Thoracic aorta (tissue), 2 donors: ENCODE measurements at places on chromosomes 1 and 21. TPM values are rescaled to one million over a fixed set of nuclear protein-coding genes. Genes with fewer than 3 reads are reported as not detected.

The ATAD3C gene
- total RNA-seq: 0.27 TPM

The VSIG8 gene
- not detected for total RNA-seq

The CFHR5 gene
- not detected for total RNA-seq

The CD34 gene
- 67.8 TPM for total RNA-seq

The YBX1 gene
- 301 TPM for total RNA-seq

The HES3 gene
- total RNA-seq: not detected

The PPFIA4 gene
- 16.5 TPM for total RNA-seq

The OR2L5 gene
- total RNA-seq: not detected

The NGF gene
- total RNA-seq: 21.8 TPM

The DNAJC28 gene
- 0.42 TPM for total RNA-seq

The MMEL1 gene
- total RNA-seq: not detected

The SIK1 gene
- 1.8 TPM for total RNA-seq

The C8B gene
- not detected for total RNA-seq

DNA sequence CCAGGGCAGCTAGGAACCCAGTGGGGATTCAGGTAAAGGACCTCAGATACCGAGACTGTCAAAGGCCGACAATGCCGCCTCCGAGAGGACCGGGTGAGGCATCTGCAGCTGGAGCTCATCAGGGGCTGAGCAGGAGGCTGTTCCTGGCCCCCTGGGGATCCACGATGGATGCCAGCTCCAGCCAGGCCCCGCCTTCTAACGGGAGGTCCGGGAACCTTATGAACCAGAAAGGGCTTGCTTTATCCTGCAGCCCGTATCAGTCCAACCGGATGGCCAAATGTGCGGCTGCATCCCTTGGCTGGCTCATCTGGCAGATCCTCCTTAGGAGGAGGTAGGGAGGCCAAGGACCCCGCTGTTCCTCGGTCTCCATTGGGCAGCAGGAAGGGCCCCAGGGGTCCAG is 32.0 kb downstream of the SLC45A1 start:
- DNase-seq: no peak

DNA sequence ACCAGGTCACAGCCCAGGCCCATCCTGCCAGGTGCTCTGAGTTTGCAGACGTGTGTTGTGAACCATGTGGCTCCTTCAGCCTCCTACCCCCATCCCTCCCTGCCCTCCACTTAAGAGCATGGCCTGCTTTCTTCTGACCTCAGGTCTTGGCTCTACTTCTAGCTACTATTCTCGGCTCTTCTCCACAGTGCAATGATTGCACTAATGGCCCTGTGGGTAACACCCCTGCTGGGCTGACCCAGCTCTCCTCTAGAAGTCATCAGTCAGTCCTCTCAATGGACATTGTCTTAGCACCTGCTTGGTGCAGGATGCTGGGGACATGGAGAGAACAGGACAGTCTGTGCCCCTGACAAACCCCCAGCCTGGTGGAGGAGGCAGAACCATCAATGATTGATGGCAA is 22.2 kb upstream of the IFFO2 start:
- DNase-seq: no peak

- no peak for DNase-seq
These were observed 35.0 kb upstream of the VWA5B1 start for GRCh38 chr1:20255666-20256065.

DNA sequence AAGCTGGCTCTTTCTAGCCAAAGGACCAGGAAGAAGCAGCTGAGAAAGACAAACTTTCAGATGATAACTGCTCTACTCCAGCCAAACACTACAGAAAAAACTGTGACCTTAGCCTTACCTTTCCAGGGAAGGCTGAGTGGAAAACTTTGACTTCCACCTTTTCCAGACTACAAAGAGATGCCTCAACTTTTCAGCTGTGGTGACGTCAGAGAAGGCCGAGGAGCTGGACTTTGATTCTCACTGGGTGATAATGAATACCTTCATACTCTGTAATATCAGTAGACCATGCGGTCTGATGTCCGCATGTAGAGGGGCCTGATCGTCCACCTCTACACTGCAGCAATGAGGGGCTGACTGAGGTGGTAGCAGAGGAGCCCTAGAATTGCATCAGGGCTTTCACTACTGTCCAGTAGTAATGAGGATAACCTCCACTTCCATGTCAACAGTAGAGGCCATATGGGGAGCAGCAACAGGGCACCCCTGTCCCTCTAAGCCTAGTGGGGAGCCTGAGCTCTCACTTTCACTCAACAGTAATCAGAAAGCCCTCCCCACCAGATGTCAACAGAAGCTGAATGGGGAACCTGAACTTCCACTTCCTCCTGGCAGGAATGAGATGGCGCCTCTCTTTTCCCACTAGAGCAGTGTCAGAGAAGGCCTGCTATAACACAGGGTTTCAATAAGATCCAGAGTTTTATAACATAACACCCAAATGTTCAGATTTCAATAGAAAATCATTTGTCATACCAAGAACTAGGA is 28.4 kb upstream of the PADI1 start:
- no peak for DNase-seq

DNA sequence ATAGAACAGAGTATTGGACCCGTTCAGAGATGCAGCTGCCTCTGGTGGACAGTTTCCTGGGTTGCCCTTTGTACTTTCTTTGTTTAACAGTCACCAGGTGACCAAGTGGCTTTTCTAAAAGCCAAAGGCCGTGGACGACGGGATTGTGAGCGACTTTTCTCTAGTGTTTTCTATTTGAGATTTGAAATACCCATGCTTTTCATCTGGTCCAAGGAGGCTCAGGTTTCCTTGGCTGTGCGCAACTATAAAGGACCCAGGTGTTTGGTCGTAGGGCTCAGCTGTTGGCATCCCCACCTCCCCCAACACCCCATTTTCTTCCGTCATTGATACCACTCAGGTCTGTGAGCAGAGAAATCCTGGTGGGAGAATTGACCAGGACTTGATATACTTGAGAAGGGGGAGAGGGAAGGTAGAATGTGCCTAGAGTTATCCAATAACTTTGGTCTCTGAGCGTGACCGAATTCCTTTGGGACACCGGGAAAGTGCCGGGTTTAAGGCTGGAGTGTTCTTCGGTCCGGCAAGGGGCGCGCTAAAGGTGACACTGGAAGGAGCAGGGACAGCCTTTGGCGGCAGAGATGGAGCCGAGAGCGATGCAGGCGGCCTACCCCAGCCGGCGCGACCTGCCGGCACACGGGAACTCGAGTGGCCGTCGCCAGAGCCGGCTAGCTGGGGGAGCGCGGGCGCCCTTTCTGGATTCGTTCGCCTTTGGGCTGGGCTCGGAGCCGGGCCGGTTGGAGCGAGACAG is 83.4 kb upstream of the BMP8A start:
- no peak for DNase-seq

DNA sequence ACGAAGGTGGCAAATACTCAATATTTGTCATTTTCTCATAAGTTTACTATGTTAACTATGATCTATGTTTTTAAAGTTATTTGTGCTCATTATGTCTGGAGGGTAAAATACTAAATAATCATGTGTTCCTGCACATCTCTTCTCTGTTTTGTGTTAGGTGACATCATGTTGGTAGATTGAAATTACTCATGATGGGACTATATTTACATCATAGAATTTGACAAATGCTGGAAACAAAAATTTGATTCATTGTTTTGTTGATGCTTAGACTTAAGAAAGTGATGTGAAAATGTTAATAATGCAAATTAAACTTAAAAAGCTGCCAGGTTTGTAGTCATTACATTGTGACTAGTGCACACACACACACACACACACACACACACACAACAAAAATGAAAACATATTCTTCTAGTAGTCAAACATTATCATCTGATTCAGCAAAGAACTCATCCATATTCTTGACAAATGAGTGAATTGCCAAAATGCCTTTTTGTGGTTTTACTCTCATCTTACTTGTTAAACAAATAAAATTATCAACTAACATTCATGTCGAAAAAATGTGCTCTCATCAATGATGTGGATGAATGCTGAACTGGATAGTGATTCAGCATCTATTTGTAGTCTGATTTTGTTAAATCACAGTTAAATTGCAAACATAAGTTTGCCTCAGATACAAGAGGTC is 870.7 kb downstream of the BRINP3 start:
- DNase-seq: no peak

GRCh38 chr1:195236991-195237889 is 1371.0 kb downstream of the KCNT2 start:
- DNase-seq: no peak

DNA sequence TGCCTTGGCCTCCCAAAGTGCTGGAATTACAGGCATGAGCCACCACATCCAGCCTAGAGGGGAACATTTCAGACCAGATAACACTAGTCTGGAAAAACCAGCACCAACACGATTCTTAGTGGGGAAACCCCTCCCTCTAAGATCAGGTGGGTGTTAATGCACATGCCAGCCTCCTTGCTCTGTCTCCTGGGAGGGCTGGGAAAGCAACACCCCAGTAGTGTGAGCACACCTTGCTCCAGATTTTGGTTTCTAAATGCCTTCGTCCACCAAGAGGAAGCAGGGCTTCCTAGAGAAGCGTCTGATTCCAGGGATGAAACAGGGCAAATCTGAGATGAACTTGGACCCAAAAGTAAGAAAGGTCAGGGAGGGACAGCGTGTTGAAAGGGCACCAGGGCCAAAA is 2.2 kb upstream of the KRTAP10-4 start:
- DNase-seq: no peak

- no peak for DNase-seq
These were observed 2.6 kb downstream of the KCNA3 start for GRCh38 chr1:110672001-110672752.

GRCh38 chr21:46641656-46642055 is 6.2 kb downstream of the PRMT2 start:
- no peak for DNase-seq

DNA sequence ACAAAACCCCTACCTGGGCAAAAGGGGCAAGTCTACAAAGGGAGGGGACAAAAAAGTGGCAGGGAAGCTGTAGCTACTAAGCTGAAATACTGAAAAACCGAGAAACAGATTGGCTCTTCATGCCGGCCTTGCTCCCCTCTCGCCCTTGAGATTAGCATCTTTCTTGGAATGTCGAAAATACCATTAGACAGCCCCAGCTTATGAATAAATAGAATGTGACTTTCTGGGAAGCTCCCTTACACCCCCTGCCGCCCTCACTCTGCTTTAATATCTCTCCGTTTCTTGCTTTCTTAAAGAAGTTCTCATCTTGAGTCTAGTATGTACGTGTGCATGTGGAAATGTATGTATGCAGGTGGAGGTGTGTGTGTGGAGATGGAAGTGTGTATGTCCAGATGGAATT is 14.1 kb downstream of the TRAF3IP3 start:
- DNase-seq: no peak

- no peak for DNase-seq
These were observed 80.2 kb downstream of the FMN2 start for GRCh38 chr1:240171907-240172306.

- DNase-seq: no peak
These were observed 401.1 kb upstream of the CHRM3 start for GRCh38 chr1:238985312-238985711.
